ENCODE measurements at places on chromosomes 12 and 14. TPM values are rescaled to one million over a fixed set of nuclear protein-coding genes. Genes with fewer than 3 reads are reported as not detected.
A peak's percentile ranks its signal among the peaks of the same experiment; 100 is the strongest.

LMO3 gene
- not detected for total RNA-seq

DNA sequence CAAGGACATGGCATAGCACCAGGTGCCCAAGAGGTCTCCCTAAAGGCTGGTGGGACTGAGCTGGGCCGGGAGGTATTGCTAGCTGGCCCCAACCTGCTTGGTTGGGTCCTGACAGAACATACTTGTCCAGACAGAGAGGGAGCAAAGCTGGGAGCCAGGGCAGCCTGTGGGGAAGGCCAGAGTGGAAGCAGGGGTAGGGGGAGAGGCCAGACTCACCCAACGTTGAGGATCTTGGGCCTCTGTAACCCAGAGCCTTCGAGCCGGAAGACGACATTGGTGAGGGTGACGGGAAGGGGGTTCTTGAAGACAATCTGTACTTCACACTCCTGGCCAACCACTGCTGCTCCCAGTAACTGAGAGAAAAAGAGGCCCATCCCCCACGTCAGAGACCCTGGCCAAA lies 9.0 kb downstream of the TGM1 start:
- DNase-seq, result no peak

HVCN1 gene
- 3.0 TPM for total RNA-seq

DNA sequence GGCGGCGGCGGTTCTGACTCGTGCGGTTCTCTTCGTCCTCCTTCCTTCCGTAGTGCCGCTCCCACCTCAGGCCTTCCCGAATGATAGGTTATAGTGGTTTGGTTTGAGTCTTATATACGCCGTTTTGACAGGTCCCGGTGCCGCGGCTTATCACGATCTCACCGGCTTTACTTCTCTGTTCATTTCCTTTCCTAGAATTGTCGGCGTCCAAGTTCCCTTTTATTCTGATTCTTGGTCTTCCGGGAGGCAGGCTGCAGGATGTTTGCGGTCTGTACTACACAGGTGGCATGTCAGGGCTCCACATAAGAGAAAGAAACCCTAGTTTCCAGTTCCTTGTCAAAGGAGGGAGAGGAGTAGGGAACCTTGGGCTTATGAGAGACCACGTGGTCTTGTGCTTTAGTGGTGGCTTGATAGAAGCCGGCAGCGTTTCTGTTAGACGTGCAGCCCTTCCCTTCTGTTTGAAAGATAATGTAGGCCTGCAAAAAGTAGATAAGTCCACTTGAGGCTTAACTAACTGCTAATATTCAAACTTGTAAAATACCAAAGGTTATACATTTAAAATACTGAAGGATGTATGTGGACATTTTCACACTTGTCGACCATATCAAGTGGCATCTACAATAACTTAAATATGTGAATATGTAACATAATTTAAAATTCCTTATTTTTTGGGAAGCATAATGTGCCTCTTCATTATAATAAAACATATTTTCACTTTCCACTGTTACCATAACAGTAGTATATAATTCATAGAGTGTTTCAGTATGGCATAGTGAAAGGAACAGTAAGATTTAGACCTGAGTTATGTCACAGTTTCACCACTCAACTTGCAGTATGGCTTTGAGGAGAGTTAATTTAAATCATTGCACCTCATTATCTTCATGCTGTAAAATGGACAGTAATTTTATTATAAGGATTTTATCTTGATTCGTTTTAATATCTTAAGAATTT lies 804 bp downstream of the USP15 start:
- DNase-seq, result peak; percentile 35

SAMD15 gene
- 0.52 TPM for total RNA-seq

PZP gene
- not detected for total RNA-seq

SERPINA6 gene
- not detected for total RNA-seq

DNA sequence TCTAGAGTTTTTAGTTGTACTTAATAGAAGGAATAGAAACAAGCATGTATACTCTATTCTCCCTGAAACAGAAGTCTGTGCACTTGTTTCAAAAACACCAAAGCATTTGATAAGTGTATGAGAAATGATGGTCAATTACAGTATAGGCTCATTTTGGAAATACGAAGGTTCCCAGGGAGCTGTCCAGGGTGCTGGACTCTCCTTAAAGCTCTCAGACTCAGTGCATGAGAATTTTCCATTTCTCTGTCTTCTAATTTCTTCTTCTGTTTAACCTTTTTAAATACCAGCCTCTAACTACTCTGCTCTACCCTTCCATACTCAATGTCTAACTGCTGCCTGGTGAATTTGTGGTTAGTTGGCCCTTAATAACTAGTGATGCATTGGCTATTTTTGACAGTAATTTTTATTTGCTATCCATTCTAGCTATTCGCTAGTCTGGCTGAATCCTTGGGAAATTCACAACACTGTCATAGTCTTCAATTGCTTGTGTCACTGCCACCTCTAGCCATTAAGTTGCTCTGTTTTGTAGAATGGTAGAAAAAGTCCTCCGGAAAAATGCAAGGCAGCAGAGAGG lies 229.2 kb downstream of the NRXN3 start:
- no peak for DNase-seq

DNA sequence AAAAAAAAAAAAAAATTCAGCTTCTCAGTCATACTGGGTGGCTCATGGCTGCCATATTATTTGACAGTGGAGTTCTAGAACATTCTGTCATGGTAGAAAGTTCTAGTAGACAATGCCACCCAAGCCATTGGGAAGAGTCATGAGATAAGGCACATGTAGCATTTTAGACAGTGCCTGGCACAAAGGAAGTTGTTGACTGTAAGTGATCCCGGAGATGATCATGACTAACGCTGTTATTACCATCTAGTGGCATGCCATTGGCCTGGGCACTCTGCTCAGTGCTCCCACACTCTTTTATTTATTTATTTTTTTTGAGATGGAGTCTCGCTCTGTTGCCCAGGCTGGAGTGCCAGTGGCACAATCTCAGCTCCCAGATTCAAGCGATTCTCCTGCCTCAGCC lies 80.4 kb downstream of the FOXN4 start:
- no peak for DNase-seq

DNA sequence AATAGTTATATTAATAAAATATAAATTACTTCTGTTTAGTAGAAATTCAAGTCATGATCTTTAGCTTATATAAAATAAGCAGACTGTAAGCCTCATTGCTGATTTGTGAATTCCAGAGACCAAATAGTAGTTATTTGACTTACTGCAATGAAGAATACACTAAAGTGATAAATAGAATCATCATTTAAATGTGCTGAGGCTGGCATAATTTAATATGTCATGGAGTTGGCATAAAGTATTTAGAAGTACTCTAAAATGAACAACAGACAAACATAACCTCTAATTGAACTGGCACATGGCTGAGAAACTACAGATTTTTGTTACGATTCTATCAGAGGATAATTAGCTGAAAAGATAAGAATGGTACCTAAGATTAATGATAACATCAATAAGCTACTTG lies 45.7 kb upstream of the TRHDE start:
- no peak for DNase-seq

RASSF3 gene
- total RNA-seq, result 118 TPM

All from CD8-positive, alpha-beta T cell (primary cell).